ENCODE measurements at places on chromosomes 1 and 21.

DNA sequence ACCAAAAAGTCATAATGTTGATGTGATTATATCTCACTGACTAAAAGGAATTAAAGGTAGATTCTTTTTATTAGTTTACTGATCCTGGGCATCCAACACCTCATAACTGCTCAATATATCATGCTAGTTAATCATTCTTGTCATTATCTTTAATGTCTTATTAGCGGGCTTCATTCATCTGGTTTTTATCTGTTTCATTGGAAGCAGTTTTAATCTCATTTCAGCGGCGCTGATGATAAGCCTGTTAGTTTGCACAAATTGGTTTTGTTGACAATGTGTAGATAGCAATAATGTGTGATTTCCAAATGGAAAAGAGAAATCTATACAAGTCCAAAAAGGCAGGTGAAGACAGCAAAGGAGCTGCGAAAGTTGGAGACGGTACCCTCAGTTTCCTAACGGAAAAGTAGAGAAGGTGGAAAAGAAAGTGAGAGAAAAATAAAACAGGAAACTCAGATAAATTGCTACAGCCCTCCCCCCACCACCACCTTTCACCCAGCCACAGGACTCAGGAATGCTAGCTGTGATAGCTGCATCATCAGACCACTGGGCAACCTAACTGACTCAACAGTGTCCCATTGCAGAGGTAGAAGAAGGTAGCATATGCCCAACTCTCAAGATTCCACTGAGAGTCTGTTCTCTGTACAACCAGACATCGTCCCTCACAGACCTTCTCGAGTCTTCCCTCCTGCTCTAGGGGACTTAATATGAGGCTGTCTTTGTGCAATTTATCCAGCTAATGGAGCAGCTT is 241.7 kb upstream of the CAMK1G start:
- DNase-seq: no peak

DNA sequence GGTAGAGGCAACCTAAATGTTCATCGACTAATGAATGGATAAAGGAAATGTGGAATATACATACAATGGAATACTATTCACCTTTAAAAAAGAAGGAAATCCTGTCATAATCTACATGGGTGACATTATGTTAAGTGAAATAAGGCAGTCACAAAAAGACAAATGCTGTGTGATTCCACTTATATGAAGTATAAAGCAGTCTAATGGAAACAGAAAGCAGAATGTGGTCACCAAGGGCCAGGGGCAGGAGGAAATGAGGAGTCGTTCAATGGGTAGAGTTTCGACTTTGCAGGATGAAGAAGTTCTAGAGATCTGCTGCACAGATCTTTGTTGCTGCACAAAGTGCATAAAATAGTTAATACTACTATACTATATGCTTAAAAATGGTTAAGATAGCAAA is 7.8 kb downstream of the DIPK1A start:
- DNase-seq: no peak

GRCh38 chr21:34732388-34732821 is 63.6 kb downstream of the CLIC6 start:
- DNase-seq: no peak

- no peak for DNase-seq
These were observed 118.8 kb downstream of the SIPA1L2 start for GRCh38 chr1:232511172-232511571.

DNA sequence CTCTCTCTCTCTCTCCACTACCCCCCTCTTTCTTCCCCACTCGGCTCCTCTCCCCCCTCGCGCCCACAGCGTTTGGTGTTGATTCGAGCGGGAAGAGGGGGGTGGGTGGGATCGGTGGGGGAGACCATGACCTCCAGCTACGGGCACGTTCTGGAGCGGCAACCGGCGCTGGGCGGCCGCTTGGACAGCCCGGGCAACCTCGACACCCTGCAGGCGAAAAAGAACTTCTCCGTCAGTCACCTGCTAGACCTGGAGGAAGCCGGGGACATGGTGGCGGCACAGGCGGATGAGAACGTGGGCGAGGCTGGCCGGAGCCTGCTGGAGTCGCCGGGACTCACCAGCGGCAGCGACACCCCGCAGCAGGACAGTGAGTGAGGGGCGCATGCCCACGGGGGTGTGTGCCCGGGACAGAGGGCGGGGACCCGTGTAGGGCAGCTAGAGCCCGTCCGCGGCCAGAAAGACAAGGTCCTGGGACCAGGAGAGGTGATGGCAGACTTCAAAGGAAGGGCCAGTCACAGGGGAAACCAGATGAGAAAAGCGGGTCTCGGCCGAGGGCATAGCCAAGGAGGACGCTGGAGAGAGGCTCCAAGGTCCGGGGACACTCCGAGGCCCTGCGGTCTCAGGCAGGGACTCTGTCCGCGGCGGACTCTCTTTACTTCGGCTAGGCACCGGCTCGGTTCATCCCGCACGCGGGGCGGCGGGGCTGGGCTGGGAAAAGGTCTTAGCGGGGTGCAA is at the start of gene PRRX1:
Gene PRRX1 (plus strand): TSS at position 39 of the 735 bp plus-strand sequence. CDS start 88 bp downstream, at position 127.
- no peak for DNase-seq

DNA sequence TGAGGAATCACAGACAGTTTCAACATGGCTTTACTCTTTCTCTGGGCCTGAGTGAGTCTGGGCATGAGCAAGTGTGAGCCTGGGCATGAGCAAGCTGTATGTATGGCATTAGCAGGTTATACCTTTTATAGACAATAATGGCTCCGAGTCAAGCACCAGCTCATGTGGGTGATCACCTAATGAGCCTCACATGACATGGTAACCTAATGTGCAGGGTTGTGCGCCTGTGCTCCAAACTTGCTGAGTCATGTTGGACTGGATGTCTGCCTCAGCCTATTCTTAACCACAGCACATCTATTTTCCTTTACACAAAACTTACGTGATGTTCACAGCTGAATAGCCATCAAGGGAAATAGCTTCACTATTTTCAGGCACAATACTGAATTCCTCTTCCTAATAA is 236.2 kb upstream of the NRIP1 start:
- no peak for DNase-seq

Measured in T follicular helper cell (primary cell).